Glomerular endothelial cell (primary cell): ENCODE measurements at places on chromosomes 4 and X. TPM values are rescaled to one million over a fixed set of nuclear protein-coding genes. Genes with fewer than 3 reads are reported as not detected.

The SLC9A6 gene
- 15.2 and 17.4 TPM in 2 replicates for total RNA-seq

The TACR3 gene
- not detected in 2 replicates for total RNA-seq

The PRR32 gene
- not detected in 2 replicates for total RNA-seq

The IL2 gene
- not detected in 2 replicates for total RNA-seq

The TEX11 gene
- not detected in 2 replicates for total RNA-seq

The LCORL gene
- total RNA-seq: 14.9 and 19.4 TPM in 2 replicates

The OTUD5 gene
- 43.6 and 53.3 TPM in 2 replicates for total RNA-seq

The PLP2 gene
- total RNA-seq: 50.4 and 50.9 TPM in 2 replicates

The CT45A8 gene
- not detected in 2 replicates for total RNA-seq

The IL2RG gene
- total RNA-seq: 0.23 TPM in 1 of 2 replicates, not detected in the other

The TMEM150C gene
- 5.8 and 10.7 TPM in 2 replicates for total RNA-seq

The H2BW2 gene
- total RNA-seq: not detected in 2 replicates

The CTAG1A gene
- not detected in 2 replicates for total RNA-seq

The KLF8 gene
- 0.34 and 0.99 TPM in 2 replicates for total RNA-seq

The PHOX2B gene
- not detected in 2 replicates for total RNA-seq

The CXCL1 gene
- total RNA-seq: 149 and 404 TPM in 2 replicates

The CSN1S1 gene
- not detected in 2 replicates for total RNA-seq

The HHIP gene
- total RNA-seq: 21.0 and 143 TPM in 2 replicates

The TRAM1L1 gene
- total RNA-seq: 1.4 and 3.7 TPM in 2 replicates

The DCAF12L1 gene
- 0.18 and 0.44 TPM in 2 replicates for total RNA-seq

The IRAK1 gene
- 106 and 116 TPM in 2 replicates for total RNA-seq

The CYBB gene
- not detected in 2 replicates for total RNA-seq

The NKRF gene
- total RNA-seq: 5.2 and 8.9 TPM in 2 replicates

The VMA21 gene
- 36.8 and 39.0 TPM in 2 replicates for total RNA-seq

The ZMAT1 gene
- total RNA-seq: 1.6 and 4.8 TPM in 2 replicates

The TRPC5OS gene
- not detected in 2 replicates for total RNA-seq

The CACNA1F gene
- total RNA-seq: under 0.01 TPM in 1 of 2 replicates, not detected in the other

The ZC4H2 gene
- 7.9 and 8.2 TPM in 2 replicates for total RNA-seq

The TMEM47 gene
- total RNA-seq: 25.0 and 25.2 TPM in 2 replicates
